ENCODE measurements at places on chromosomes 1 and 21. TPM values are rescaled to one million over a fixed set of nuclear protein-coding genes. Genes with fewer than 3 reads are reported as not detected.

- DNase-seq, result no peak
Measured at GRCh38 chr1:208731981-208732821, 488.0 kb upstream of the PLXNA2 start.

DNA sequence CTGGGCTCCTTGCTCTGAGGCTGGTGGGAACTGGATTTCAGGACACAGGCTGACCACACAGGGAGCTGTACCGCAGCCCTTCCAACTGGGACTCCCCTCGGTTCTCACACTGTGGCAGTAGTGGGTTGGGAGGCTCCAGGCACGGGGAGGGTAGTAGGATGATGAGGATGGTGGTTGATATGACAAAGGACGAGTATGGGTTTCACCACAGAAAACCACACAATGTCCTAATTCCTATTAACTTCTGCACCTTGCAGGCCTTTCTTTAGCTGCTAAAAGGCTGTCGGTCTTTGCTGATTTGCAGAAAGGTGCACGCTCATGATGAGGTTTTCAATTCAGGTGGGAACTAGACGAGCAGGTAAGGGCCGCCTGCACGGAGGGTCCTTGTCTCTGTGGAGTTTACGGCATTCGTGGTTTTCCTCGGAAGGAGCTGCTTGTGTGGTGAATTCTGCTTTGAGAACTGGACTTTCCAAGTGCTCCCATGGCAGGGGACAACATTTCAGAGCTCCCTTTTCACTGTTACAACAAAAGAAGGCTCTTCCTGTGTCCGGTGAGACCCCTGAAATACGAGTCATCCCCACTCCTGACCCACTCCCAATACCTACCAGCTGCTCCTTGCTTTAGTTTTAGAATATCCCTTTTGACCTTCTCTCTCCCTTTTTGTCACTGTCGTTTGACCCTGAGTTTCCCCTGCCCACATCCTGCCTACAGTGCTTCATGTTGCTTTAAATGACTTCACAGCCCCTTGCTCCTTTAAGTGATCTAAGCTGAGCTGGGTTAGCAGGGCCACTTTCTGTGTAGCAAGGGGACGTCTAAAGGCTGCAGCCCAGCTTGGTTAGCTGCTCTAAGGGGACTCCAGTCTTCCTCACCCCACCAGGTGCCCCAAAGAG, 125.1 kb downstream of the MRPS6 start:
- DNase-seq, result peak; percentile 71

DNA sequence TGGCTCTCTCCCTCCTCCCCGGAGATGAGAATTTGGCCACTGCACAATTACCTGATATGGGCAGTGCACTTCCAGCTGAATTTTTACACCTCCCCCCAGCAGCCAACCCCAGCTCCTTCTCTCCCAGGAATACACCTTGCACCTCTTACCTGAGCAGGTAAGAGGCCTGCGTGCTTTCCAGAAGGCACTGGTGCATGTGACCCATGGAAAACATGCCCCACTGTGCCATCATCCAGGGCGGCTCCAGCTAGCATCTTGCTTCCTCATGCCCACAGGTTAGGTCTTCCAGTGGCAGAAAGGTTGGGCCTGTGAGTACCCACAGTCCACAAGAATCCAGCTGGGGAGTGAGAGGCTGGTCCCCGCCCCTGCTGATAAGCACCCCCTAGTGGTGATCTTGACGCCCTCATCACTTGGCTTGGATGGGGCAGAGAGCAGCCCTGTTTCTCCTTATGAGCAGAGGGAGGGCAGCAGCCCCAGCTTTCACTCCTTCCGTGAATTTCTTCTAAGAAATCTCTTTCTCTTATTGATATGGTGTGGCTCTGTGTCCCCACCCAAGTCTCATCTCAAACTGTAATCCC, 57.8 kb downstream of the EDARADD start:
- DNase-seq, result no peak

GRCh38 chr1:85654066-85654782, 54.0 kb downstream of the ZNHIT6 start:
- DNase-seq, result no peak

- no peak for DNase-seq
Measured at GRCh38 chr1:72635719-72636118, 353.4 kb upstream of the NEGR1 start.

GRCh38 chr1:185368313-185368855, 51.3 kb upstream of the IVNS1ABP start:
- no peak for DNase-seq

- no peak for DNase-seq
Measured at GRCh38 chr1:232922485-232922884, 27.9 kb upstream of the NTPCR start.

GRCh38 chr1:86567878-86568277, 21.0 kb downstream of the CLCA4 start:
- DNase-seq, result no peak

- no peak for DNase-seq
Measured at GRCh38 chr1:17632541-17633184, 93.2 kb downstream of the ARHGEF10L start.

DNA sequence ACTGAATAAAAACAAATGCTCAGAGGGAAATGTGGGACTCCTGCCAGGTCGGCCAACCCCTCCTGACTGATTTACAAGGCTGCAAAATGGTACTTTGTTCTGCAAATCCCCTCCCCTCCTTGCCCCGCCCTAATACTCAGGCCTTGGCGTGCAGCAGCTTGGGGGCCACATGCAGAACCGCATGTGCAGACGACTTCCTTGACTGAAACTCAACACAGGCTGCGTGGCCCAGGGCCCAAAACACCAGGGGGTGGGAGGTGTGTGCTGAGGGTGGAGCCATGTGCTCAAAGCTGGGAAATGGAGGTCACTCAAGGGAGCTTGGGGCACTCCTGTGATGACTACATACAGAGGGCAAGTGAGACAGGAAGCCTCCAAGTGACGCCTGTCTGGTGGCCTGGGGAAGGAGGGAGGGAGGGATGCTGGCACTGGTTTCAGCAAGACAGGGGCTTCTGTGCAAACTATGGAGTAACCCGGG, 87.2 kb downstream of the MRPL37 start:
- peak; percentile 83 for DNase-seq

DNA sequence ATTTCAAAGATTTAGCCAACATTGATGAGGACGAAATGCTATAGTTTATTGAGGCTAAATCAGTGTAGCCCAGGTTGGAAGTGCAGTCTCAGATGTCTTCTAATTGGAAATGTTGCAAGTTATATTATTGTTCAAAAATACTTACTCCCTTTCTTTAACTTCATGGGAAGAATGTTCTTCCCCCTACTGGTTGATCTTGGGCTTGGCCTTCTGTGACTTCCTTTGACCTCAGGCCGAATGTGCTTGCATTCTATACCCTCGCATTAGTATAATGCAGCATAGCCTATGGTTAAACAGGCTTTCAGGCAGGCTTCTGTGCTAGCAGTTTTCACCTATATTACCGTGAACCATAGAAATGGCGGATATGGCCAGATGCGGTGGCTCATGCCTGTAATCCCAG, 77.3 kb downstream of the RPE65 start:
- no peak for DNase-seq

DNA sequence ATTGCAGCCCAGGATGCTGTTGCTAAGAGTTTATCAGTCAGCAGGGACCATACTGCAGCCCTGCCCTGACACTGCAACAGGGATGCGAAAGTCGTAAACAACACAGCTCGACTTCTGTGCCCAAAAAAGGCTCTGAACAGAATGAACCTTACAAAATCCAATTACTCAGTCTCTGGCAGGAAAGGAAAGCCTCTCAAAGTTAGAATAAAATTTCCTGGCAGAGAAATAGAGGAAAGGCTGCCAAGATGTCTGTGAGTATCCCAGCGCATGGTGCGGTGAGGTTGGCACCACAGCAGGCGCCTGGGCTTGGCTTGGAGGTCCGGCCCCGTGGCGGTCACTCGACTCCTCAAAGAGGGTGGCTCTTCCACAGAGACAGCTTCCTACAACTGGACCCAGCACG, 185.8 kb downstream of the PCP4 start:
- no peak for DNase-seq

DNA sequence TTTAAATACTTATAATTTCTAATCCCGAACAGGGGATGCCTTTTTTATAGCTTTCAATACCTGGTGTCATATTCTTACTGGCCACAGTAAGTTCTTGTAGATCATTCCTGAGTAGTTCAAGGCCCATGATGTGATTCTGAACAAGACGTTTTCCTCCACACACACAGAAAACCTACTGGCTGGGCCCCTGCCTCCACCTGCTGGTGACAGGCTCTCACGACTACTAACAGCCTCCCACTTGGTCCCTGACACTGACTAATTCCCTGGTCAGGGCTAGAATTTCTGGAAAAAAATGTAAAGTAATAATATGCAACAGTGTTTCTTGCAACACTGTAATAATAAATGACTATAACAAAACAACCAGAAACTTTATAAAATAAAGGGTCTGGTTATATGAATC, 50.4 kb upstream of the RIPK4 start:
- no peak for DNase-seq

- no peak for DNase-seq
Measured at GRCh38 chr1:59223198-59223597, 73.7 kb upstream of the FGGY start.

DNA sequence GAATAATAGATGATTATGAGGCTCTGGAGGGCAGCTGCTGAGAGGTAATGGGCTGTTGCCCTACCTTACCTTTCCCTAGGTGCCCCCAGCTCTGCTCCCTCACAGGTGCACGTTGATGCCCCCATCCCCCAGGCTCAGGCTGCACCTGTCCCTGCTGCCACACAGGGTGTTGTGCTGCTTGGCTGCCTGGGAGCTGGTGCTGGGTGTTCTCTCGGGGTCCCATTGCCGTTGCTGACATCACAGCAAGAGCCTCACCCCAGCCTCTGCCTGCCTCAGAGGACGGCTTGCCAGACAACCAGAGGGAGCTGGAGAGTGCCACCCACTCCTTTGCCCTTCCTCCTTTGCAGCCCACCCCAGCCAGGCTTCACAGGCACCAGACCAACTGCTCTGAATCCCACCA, 31.4 kb upstream of the DMBX1 start:
- no peak for DNase-seq

DNA sequence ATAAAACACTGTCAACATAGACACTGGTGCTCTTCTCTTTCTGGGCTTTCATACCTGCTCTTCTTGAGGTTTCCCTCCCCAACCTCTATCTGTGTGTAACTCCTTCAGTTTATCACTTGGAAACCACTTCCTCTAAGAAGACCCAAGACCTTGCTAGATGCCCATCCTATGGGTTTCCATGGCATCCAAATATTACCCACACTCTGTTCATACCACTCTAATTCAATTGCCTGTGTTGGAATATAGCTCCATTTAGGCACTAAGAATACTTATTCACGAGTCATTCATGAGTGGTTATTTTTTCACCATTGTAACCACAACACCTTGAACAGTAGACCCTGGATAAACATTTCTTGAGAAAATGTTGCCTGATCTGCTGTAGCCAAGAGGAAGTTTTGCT, 231.1 kb upstream of the SGIP1 start:
- DNase-seq, result no peak

DNA sequence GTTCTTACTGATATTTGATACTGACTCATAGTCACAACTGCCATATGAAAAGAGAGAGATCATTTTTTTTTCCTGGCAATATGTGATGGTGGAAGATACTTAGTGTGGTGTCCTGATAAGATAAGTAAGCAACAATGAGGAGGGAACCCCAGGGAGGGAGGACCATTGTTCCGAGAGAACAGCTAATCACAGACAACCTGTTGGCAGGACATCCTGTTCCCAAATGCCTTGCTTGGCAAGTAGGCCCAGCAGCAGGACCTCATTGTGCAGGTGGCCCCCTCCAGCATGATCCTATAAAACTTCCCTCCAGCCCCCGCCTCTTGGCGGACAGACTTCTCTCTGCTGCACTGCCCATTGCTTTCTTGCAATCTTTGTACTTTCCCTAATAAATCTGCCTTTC, 329.4 kb upstream of the CHRM3 start:
- no peak for DNase-seq

DNA sequence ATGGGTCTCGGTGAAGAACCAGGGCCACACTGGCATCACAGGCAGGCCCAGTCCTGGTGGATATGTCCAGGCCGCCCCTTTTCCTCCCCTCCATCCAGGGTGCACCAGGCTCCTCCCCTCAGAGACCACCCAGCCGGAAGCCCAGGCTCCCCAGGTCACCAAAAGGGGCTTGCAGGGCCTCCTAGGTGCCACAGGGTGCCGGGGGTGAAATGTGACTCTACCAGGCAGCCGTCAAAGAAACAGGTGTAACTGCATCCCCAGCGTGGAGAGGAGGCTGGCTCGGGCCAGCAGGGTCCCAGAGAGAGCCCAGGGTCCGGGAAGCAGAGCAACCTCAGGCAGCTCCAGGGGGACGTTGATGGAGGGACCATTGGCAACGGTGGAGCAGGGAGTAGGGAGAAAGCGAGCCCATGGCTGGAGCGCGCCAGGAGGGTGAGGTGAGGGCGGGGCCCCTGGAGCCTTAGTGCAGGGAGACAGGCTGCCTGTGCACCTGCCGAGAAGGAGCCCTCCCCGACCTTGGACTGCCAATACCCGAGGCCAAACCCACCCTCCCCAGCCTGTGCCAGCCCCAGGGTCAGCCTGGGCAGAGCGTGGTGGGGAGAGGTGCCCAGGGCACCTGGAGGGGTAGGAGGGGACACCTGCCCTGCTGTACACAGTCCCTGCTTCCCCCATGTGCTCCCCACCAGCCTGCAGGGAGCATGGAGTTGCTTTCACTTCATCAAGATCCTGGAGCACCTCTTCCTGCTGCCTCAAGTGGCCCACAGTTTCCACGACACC, 48.3 kb upstream of the POFUT2 start:
- DNase-seq, result peak; percentile 58

GRCh38 chr21:32329331-32329730, 30.7 kb downstream of the MRAP start:
- no peak for DNase-seq

Gene CD1E
- not detected for total RNA-seq

Gene HES3
- not detected for total RNA-seq

Gene GRIK3
- total RNA-seq, result not detected

Gene MRPS21
- total RNA-seq, result 63.0 TPM

Measured in natural killer cell treated with Interleukin-12 subunit alpha and Interleukin-12 subunit beta and Interleukin-15 and Interleukin-18, amount 100 ng/mL, for 72 hours (primary cell).